NCI-H1105 (cell line): ENCODE measurements at places on chromosomes 5 and 9.

- no peak for DNase-seq
Observed at GRCh38 chr9:126783949-126784348, 20.9 kb upstream of the ZBTB43 start.

- no peak for DNase-seq
Observed at GRCh38 chr9:114289571-114290481, 33.1 kb upstream of the ORM1 start.

GRCh38 chr9:108045851-108046250, 556.3 kb upstream of the KLF4 start:
- DNase-seq = no peak

DNA sequence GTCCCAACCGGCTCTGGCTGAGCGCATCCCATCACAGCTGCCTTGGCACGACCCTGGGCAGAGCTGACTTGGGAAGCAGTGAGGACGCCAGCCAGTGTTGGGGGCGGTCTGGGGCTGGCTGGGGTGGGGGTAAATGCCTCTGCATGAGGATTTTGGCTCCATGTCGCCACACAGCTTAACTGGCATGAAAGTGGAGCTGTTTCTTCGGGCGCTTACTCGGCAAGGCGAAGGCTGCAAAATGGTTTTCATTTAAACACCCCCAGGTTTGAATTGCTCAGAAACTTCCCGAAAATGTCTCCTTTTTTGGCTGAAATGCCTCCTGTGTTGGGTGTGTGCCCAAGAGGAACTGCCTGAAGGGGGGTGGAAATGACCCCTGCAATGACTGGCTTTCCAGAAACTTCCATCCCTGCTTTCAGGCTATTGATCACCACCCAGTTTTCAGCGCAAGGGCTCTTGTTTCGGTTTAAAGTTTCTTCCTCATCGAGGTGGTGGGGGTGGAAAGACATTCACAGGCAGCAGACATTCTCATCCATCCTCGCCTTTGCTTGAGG, 38.3 kb downstream of the PTGES start:
- DNase-seq = no peak

DNA sequence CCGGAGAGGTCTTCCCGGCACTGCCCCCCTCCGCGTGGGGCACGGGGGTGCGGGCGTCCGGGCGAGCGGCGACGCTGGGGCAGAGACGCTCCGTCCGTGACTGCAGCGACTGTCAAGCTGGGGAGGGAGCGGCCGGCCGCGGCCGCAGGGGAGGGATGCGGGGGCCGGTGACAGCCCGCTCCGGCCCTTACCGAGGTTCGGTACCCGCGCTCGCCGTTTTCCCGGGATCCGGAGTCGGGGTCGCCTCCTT, 400 bp downstream of the KDM4C start:
- DNase-seq = no peak
